ENCODE measurements at places on chromosomes 5 and 9.

- no peak for DNase-seq
These were observed 3.4 kb downstream of the FAM13B start for GRCh38 chr5:138029501-138029900.

- no peak for DNase-seq
These were observed 121.2 kb upstream of the NIPBL start for GRCh38 chr5:36755342-36755741.

DNA sequence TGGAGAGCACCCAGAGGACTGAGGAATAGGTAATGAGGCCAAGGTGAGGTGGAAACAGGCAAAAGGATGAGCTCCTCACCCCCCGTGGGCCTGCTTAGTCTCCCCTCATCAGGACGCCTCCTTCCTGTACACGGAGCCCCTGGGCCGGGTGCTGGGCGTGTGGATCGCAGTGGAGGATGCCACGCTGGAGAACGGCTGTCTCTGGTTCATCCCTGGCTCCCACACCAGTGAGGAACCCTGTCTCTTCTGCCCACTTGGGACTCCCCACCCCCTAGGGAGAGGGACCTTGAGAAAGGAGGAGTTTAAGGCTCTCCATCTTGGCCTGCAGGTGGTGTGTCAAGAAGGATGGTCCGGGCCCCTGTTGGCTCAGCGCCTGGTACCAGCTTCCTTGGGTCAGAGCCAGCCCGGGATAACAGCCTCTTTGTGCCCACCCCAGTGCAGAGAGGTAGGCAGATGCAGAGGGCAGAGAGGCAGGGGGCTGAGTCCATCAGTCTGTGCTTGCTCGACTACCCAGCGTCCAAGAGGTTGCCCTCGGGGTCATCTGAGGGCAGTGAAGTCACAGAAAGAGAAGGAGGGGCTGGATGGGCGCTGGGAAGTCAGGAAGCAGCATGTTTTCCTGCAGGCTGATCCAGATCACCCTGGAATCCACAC, 7.0 kb downstream of the DOLK start:
- no peak for DNase-seq

- DNase-seq, result no peak
These were observed 23.2 kb downstream of the PCDHAC2 start for GRCh38 chr5:140989254-140990020.

GRCh38 chr5:9437741-9438240, 108.1 kb downstream of the SEMA5A start:
- peak; percentile 74 for DNase-seq

- peak; percentile 94 for DNase-seq
These were observed 59.2 kb downstream of the NDST1 start for GRCh38 chr5:150567031-150567717.

- DNase-seq, result peak; percentile 10
These were observed 33.2 kb downstream of the HMCN2 start for GRCh38 chr9:130298662-130299279.
